Breast epithelium (tissue), 4 donors: ENCODE measurements at places on chromosomes 5 and 9.
A peak's percentile ranks its signal among the peaks of the same experiment; 100 is the strongest.

GRCh38 chr9:36093384-36093783 is 43.1 kb upstream of the GLIPR2 start:
- no peak for DNase-seq

DNA sequence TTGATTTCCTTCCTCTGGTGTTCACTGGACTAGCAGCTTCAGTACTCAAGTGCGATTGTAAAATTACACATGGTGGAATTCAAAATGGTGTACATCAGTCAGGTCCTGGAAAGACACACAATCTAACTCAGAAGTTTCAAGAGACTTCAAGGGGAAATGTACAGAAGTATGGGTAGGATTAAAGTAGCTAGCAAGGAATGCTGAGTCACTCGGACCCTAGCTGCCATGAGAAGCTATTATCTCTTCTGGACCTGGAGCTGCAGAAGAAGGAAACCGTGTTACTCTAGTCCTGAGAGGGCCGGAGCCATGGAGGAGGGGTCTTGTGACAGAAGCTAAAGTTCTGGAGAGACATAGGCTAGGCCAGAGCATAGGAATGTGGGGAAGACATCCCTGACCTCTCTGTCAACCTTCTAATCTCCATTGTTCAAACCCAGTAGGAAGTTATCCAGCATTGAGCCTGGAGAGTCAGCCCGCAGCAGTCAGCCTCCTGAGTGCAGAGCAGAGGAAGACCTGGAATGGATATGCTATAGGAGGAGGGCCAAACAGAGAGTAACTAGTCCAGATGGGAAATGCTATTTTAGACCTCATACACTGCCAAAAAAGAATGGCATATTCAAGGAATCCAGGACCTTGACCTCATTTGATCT is 84.3 kb downstream of the GHR start:
- DNase-seq, result no peak

DNA sequence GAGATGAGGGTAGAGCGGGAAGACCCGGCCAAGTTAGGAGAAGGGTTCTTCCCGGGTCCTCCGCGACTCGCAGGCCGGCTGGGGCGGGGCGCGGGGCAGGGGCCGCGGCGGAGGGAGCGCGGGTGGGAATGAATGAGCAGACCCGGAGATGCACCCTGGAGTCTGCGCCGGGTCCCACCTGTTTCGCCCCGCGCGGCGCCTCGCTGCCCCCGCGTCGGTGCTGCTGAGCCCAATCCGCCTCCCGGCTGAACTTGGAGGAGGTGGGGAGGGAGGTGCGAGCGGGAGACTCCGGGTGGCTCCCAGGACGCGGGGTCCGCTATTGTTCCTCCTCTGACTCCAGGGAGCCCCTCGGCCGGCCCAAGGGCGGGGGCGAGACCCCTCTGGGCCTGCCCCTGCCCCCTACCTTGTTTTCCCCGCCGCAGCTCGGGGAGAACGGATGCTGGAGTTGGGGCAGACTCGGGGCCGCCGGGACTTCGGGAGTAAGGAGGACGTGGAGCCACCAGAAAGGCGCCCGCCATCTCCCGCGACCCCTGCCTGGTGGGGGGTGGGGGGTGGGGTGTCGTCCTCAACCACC is 659 bp downstream of the RAI14 start:
- DNase-seq, result peak; percentile 55

GRCh38 chr5:31853398-31854135 is 214.6 kb downstream of the PDZD2 start:
- peak; percentile 23 for DNase-seq

GRCh38 chr5:78519198-78519941 is 129.2 kb downstream of the LHFPL2 start:
- no peak for DNase-seq

DNA sequence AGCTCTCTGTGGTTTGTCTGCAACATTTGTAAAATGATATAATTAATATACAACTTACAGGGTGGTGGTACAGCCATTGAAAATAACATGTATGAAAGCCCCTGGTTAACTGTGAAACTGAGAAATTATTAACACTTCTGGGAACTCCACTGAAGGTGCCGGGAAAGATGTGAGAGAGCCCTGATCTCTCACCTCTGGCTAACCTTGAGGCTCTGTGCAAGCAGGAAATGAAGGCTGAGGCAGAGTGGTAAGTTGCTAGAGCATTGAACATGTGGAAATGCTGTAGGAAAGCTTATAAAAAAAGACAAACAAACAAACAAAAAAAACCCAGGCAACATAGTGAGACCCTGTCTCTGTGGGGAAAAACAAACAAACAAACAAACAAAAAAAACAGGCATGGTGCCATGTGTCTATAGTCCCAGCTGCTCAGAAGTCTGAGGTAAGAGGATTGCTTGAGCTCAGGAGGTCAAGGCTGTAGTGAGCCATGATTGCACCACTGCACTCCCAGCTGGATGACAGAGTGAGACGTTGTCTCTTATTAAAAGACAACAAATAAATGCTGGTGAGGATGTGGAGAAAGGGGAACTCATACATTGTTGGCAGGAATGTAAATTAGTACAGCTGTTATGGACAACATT is 7.5 kb downstream of the CATSPER3 start:
- DNase-seq, result no peak

- no peak for DNase-seq
Observed at GRCh38 chr5:2748179-2748860, 3.2 kb downstream of the IRX2 start.

DNA sequence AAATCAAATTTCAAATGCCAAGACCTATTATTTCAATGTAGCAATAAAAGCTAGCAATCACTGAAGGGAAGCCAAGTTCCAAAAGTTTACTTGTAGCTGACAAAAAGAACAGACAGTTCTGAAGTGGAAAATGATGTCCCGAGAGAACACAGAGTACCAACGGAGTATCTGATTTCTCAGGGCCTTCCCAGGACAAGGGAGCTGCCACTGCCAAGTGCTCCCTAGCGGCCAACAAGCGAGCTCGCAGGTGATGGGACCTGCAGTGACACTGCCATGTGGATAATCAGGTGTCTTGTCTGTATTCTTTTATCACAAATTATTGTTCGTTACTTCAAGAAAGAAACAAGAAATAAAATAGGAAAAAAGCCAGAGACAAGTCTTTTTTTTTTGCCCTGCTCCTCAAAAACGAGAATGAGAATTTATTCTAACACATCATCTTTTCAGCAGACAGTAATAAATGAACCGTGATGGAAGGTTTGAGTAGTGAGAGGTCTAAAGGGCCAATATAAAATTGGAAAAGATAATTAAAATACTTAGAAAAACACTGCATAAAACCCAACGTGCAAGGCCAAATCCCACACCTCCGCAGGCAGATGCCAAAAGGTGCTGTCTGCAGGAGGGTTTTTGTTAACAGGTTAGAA is 159.4 kb downstream of the MYO10 start:
- DNase-seq, result peak; percentile 65

GRCh38 chr9:73780916-73781315 is 629.3 kb downstream of the ANXA1 start:
- DNase-seq, result no peak

- no peak for DNase-seq
Observed at GRCh38 chr5:126954981-126955380, 75.4 kb downstream of the MARCHF3 start.

DNA sequence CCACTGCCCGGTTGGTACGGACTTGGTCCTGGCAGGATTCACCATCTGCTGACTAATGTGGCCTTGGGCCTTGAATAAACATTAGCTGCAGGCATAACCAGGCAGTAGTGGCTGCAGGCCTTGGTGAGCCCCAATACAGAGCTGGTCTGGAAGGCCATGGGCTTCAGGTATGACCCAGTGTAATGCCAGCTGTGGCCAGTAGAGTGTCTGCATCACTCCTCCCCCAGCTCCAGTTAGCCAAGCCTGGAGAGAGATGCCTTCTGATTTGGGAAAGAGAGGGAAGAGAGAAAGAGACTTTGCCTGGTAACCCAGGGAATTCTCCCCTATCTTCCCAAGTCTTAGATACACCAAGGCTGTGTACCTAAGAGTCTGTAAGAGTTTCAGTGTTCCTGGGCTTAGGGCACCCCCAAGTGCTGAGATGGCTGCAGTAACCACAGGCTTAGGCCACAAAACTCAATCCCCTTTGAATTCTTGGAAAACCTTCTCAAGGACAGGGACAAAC is 5.6 kb upstream of the C5 start:
- DNase-seq, result no peak

GRCh38 chr9:88523056-88523455 is 11.9 kb upstream of the NXNL2 start:
- no peak for DNase-seq

GRCh38 chr5:1513326-1514026 is 10.3 kb downstream of the LPCAT1 start:
- DNase-seq, result peak; percentile 31

DNA sequence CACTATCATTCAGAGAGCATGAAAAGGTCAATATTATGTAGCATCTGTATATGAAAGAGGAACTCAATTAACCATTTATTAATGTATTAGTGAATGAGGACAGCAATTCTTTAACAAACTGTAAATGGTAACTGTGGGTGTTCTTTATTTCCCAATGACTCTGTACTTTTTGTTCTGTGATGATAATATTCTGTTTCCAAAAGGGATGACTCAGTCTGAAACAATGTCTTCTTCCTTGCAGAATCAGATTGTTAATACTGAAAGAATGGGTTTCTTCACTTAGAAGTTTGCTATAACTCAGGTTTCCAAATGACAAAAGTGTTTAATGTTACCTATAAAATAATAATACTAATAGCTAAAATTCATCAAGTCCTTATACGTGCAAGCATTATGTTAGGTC is 1518.7 kb upstream of the WWC1 start:
- DNase-seq, result no peak

DNA sequence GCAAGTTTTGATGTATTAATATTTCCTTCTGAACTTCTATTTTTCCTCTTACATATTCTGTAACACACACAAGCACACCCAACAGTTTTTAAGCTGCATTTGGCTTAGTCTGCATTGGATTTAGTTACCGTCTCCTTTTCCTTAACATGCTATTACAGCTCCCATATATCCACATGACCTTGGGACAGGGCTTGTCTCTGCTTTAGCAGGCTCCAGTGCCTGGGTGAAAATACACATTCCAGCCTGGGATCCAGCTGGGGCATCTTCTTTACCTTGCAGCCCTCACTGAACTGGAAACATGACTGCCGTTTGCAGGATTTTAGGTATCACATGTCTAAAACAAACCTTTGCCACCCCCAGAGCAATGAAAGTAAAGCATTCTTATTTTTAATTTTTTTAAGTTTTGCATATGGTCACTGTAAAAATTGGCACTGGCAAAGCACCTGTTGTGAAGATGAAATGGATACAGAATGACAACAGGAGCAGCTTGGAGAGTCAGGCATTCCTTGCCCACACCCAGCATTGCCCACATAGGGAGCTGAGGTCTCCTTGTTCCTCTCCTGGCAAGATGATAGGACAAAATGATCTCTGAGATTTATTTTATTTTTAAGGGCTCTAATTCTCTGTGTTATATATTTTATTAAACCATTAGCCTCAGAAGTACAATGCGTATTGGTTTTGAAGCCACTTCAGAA is 4.0 kb downstream of the GADD45G start:
- DNase-seq, result no peak

- no peak for DNase-seq
Observed at GRCh38 chr5:156340893-156341292, 13.9 kb downstream of the SGCD start.

DNA sequence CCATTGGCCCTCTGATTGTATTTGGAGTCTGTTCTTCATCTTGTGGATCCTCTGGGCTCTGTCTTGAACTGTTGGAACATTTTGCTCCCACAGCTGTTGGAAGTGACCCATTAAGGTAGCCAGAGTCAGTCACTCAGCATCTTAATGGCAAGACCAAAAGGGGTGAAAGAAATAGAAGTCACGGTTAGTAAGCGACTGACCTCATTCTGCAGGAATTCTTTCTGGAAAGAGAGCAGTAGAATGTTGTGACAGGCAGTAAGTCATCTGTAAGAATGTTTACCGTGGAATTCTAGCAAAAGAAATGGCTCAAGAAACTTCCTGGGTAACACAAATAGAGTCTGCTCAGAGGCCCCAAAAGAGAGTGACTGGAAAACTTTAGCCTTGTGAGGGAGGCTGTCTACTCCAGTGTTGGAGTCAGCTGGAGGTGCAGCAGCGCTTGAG is 28.6 kb upstream of the TNC start:
- DNase-seq, result no peak

GRCh38 chr9:20636888-20637440 is 14.7 kb upstream of the MLLT3 start:
- no peak for DNase-seq

DNA sequence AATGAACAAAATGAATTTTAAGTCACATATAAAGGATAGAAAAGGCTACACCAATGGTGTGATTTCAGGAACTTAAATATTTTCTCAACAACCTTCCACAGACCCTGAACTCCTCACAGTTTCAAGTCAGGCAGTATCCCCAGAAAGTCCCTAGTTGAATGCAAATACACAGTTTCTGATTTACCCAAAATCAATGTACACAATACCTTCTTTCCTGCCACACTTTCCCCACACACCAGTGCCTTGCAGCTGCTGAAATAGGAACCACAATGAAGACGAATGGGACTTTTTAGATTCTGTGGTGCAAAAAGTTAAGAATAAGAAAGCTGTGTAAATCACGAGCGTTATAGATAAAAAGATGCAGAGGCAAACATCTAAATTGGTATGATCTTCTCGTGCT is 552.4 kb upstream of the MEF2C start:
- no peak for DNase-seq

GRCh38 chr5:74810915-74811314 is 43.9 kb downstream of the NSA2 start:
- DNase-seq, result no peak

DNA sequence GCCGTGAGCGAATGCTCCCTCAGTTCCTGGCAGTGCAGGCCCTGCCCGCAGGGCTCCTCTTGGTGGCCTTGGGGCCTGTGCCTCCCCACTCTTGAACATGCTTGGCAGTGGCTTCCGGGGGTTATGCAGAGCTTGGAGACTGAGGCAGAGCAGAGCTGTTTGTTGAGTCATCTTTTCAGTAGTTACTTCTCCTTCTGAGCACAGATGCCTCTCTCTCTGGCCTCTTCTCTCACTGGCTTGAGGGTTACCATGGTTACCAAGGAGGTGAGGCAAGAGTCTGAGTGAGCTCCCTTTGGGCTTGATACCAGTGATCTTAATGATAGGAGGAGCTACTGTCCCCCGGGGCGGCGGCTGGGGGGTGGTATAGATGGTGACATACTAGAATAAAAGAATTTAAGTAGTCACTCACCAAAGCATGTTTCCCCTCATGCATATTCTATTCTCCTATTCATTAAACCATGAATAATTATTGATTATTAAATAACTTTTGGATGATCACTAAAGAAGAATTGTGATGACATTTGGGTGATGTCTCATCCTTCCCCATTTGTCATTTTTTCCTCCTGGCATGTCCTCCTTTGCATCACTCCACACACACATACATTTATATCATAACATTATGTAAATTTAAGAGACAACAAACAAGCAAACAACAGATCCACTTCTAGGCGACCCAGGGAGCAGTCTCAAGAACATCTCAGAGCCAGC is 111.1 kb downstream of the ARHGAP26 start:
- no peak for DNase-seq
